HCT116 (cell line): ENCODE measurements at places on chromosomes 7 and 10.

DNA sequence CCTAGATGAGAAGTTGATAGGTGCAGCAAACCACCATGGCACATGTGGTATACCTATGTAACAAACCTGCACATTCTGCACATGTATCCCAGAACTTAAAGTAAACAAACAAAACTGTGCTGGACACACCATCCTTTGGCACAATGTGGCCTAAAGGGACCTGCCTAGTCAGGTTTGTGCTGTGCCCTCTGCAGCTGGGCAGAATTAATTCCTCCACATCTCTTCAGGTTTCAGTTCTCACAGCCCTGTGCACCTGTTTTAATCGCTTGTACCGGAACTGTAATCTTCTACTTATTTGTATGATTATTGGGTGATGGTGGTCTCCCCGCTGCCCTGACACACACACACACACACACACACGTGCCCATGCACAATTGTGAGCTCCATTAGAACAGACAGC lies 252.7 kb downstream of the ACTR3B start:
- DNase-seq: no peak

GRCh38 chr10:22630234-22631174 lies 83.9 kb downstream of the PIP4K2A start:
- no peak for DNase-seq

DNA sequence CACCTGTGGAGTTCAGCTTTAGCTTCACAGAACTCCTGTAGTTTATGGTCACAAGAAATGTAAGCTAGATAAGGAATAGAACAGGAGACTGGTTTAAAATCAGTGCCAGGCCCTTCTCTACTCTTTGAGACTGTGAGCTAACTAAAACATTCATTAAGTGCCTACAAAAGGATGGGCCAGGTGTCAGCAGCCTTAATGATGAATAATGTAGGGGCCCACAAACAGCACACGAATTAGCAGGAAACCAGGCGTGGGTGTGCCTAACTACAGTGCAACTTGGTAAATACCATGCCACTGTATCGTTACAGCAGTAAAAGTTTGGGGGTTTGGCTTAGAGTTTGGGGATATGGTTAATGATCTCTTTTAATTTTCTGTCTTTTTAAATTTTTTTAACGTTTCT lies 6.1 kb upstream of the ABLIM1 start:
- DNase-seq: no peak

GRCh38 chr7:121237601-121238000 lies 91.2 kb upstream of the WNT16 start:
- DNase-seq: no peak

DNA sequence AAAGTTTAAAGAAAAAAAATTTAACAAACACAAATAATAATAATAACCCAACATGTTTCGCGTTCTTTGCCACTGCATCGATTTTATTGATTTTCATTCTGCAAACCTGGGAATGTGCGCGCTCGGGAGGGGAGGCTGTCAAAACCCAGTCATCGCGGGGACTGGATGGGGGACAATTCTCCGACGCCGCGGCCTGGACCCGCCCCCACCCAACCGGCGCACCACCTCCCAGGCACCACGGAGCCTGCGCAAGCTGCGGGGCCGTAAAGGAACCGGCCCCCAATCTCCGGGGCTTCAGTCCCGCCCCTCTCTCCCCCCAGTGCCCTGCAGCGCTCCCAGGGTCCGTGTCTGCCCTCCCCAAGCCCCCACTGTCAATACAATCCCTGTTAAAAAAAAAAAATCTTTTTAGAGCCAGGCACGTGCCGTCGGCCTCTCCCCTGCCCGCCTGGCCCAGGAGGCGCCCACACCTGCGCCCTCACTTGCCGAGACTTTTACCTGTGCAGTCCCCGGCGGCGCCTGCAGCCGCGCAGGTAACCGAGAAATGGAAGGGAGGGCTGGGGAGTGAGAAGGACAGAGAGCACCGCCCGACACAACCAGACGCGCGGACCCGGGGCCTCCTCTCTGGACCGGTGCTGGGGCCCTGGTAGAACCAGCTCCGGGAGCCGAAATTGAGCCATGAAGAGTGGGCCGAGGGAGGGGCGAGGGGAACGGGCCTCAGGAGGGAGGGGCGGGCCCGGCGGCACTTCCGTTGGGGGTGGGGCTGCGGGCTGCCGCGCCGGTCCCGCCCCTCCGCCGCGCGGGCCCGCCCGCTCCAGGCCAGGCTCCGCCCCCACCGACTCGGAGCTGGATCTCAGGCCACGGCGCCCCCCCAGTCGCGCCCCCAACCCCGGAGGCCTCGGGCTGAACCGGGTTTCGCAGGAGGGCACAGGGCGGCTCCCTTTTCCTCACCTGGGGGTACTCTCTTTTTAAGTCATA lies 7.6 kb upstream of the ZNF503 start:
- no peak for DNase-seq

GRCh38 chr7:68235937-68236336 lies 1239.3 kb downstream of the TYW1 start:
- no peak for DNase-seq

DNA sequence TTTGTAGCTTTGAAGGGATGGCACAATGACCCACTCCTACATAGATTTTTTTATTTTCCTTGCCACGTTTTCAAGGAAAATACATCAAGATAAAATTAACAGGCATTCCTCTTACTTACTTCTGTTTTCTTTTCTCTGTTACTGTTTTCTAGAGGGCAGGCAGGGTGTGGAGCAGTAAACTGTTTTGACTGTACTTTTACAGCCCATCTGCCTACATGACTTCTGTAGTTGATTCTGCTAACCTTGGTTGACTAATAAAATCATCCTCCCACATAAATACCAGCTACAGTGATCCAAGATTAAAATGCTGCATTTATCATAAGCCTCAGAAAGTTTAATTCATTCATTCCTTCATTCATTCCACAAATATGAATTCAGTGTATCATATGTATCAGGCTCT lies 158.5 kb downstream of the TRIL start:
- no peak for DNase-seq

GRCh38 chr10:32979041-32979440 lies 21.0 kb upstream of the ITGB1 start:
- no peak for DNase-seq
